Smooth muscle cell of the umbilical artery (primary cell): ENCODE measurements at places on chromosomes 1 and 21. TPM values are rescaled to one million over a fixed set of nuclear protein-coding genes. Genes with fewer than 3 reads are reported as not detected.

SMG5 gene
- total RNA-seq, result 43.7 and 73.2 TPM in 2 replicates

MTARC2 gene
- 1.4 and 1.5 TPM in 2 replicates for total RNA-seq

TTC22 gene
- not detected in 2 replicates for total RNA-seq

DENND2D gene
- total RNA-seq, result 3.0 and 3.9 TPM in 2 replicates

KCNK1 gene
- 6.8 and 10.8 TPM in 2 replicates for total RNA-seq

LYSMD1 gene
- 4.8 and 8.0 TPM in 2 replicates for total RNA-seq

LAX1 gene
- 0.05 TPM in 1 of 2 replicates, not detected in the other for total RNA-seq

POU3F1 gene
- total RNA-seq, result 0.09 TPM in 1 of 2 replicates, not detected in the other

TAL1 gene
- total RNA-seq, result under 0.01 TPM in 1 of 2 replicates, not detected in the other

CSRP1 gene
- total RNA-seq, result 1,211 and 1,696 TPM in 2 replicates

TMEM81 gene
- 1.4 and 1.8 TPM in 2 replicates for total RNA-seq

IFNGR2 gene
- 85.8 and 86.5 TPM in 2 replicates for total RNA-seq

BRDT gene
- total RNA-seq, result not detected in 2 replicates

HSD3B2 gene
- total RNA-seq, result not detected in 2 replicates

F13B gene
- not detected in 2 replicates for total RNA-seq

GALE gene
- 27.0 and 30.4 TPM in 2 replicates for total RNA-seq

CD5L gene
- total RNA-seq, result not detected in 2 replicates

INTS7 gene
- total RNA-seq, result 9.5 and 18.4 TPM in 2 replicates

KRTAP19-3 gene
- not detected in 2 replicates for total RNA-seq

CHI3L2 gene
- total RNA-seq, result 0.51 and 0.89 TPM in 2 replicates

CASQ1 gene
- total RNA-seq, result 0.09 TPM in 1 of 2 replicates, not detected in the other

OR2L8 gene
- not detected in 2 replicates for total RNA-seq

GDAP2 gene
- 24.9 and 37.2 TPM in 2 replicates for total RNA-seq

AIRE gene
- total RNA-seq, result under 0.01 and 0.05 TPM in 2 replicates

IL19 gene
- not detected in 2 replicates for total RNA-seq

SHISAL2A gene
- total RNA-seq, result not detected in 2 replicates
